ENCODE measurements at places on chromosomes 12 and 14.
A peak's percentile ranks its signal among the peaks of the same experiment; 100 is the strongest.

DNA sequence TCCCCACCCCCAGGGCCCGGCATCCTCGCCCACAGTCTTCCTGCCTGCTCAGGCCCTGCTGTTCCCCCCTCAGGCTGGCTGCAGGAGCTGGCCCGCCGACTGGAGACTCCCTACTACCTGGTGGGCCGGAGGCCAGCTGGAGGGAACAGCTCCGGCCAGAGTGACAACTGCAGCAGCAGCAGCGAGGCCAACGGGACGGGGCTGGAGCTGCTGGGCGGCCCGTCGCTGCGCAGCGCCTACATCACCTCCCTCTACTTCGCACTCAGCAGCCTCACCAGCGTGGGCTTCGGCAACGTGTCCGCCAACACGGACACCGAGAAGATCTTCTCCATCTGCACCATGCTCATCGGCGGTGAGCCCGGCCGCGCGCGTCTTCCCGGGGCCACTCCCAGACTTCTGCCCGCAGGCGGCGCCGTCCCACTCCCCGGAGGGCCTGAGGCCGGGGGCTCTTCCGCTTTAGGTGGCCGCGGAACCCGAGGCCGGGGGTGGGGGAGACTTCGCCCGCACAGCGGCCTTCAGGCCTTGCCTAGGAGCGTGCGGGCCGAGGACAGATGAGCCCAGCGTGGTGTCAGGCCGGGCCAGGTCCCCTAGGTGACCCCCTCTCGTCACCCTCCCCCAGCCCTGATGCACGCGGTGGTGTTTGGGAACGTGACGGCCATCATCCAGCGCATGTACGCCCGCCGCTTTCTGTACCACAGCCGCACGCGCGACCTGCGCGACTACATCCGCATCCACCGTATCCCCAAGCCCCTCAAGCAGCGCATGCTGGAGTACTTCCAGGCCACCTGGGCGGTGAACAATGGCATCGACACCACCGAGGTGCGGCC lies 10.2 kb downstream of the KCNH3 start:
- DNase-seq: peak; percentile 21

DNA sequence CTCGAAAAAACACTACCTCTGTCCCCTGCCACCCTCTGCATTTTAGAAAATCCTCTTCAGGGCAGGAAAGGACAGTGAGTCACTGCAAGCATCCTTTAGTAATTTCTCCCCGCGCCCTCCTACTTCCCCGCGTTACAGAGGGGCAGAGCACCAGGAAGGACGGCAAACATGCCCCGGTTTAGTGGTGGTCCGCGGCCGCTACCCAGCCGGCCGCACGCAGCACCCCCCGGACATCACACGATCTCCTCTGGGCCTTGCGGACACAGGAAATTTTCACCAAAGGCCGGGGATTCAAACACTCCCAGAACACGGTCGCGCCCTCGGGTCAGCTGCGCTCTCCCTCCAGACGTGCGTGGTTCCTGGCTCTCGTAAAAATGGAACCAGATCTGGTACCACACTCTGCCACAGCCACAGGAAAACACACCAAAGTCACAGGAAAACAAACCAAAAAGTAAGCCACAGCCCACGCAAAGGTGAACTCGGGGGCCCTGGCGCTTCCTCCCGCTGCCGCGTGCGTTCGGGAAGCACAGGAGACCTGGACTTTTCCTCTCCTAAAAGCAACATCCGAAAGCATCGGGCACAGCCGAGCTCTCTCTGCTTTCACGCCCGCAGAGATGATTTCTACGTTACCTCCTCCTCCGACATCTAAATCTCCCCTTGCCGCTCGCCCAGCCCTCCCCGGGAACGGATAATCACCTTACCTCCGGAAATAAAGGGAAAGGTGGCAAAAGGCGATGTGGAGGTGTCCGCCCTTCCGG lies 839 bp downstream of the SLC38A1 start:
- peak; percentile 60 for DNase-seq

DNA sequence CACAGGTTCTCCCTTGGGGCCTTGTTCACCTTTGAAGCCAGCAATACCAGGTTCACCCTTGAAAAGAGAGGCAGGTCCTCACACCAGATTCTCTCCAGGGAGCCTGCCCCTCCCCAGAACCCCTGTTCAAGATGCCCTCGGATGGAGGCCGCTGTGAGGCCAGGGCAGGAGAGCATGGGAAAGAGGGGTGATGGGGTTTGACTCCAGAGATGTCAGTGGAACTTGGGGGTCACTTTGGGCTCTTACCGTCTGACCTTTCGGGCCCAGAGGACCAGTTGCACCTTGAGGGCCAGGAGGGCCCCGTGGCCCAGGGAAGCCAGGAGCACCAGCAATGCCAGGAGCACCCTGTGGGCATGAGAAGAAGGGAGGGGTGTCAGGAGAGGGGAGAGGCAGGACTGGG lies 17.4 kb downstream of the COL2A1 start:
- DNase-seq: no peak

DNA sequence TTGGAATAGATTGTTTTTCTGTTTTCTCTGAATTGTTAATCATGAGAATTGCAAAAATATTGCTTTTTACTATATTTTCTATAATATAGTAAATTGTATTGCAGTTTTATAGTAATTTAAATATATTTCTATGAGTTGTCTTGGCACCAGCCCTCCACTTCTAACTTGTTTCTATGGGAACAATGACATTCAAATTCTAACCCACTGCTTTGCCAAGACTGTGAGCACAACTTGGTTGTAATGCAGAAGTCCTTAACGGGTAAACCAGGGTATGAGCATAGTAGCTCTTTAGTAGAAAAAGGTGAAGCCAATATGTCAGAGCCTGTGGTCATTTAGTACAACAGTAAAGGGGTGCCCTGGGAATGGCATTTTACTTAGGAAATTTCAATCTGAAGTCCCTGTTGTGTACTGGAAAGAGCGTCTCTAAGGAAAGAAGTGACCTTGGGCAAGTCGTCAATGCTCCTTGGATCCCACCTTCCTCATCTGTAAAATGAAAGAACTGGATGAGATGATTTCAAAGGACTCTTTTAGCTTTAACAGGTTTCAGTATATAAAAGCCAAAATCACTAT lies 283.3 kb downstream of the ATP23 start:
- no peak for DNase-seq

DNA sequence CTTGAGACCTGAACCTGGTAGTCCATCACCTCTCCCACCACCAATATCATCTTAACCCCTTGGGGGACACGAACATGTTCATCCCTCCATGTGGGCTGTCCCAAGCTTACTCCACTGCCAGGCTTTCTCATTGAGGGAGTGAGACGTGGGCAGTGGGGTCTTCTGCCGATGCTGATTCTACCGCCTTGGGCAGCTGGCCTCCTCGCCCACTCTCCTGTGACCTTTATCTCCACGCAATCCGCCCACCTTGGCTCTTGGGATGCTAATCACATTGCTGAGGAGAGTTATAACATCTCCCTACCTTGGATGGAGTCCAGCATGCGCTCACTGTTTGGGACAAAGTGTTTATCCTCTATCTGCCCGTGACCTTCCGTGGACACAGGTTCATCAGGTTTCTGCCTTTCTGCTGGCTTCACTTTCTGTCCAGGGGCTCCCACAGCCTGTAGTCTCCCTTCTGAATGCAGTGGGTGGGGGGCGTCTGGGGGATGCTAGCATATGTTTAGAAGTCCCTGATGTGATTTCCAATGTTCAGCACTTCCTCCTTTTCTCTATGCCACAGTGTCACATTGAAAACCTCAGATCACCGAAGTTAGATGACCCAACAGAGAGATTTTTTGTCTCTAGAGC lies 53.2 kb upstream of the ESRRB start:
- no peak for DNase-seq

GRCh38 chr12:125305231-125305630 lies 240.0 kb downstream of the AACS start:
- no peak for DNase-seq

- no peak for DNase-seq
Observed at GRCh38 chr12:40117818-40118217, 11.9 kb upstream of the SLC2A13 start.

DNA sequence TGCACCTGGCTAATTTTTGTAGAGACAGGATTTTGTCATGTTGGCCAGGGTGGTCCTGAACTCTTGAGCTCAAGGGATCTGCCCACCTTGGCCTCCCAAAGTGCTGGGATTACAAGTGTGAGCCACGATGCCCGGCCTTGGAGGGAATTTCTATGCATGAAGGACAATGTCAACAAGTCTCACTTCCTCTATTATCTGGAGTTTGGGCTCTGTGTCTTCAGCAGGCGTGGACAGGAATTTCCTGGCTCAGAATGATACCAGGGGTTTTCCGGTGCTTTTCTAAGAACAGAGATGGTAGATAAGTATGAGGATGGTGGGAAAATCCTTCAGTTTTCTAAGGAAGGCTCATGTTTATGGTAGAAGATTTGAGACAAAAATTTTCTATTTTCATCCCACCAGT lies 75.0 kb upstream of the CCDC60 start:
- DNase-seq: no peak

DNA sequence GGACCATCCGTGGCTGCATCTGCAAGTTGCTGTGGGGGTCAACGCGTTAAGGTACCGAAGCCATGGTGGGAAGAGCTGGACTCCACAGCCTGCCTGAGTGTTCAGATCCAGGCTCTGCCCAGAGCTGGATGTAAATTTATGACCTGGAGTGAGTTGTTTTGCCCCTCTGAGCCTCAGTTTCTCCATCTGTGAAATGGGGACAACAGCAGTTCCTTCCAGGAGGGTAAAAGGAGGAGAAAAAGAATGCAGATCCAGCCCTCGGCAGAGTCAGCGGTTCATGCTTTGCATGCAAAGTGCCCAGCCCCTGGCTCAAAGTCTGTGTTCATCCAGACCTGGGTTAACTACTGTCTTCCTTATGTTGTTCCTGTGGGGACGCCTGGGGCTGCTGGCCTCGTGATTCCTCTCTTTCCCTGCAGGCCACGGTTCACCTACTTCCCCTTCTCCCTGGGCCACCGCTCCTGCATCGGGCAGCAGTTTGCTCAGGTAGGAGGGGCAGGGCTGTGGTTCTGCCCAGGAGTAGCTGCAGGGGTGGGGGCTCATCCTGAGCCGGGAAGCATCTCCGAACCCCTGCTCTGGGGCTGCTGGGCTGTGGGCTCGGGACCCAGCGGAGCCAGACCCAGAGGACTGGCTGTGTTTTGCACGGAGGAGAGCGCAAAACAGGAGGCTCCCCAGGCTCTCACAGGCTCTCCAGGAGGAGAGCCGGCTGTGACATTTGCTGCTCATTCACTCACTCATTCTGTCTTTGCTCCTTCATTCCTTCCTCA lies 41.9 kb downstream of the CYP46A1 start:
- DNase-seq: no peak

DNA sequence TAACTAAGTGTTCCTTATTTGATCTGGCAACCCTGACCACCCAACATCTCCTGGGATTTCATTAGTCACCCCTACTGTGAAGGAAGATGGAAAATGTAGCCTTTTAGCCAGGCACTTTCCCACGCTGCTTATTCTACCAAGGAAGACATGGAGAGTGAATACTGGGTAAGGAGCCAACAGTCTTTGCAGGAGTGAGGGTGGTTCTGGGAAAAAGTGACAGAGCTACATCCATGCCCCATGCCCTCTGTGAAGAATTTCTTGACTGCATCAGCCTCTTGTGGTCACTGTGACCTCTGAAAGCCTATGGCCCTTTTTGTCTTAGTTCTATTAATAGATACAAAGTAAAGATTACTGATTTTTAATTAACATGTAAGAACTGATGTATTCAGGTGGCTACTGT lies 196.0 kb upstream of the EEA1 start:
- peak; percentile 51 for DNase-seq

- peak; percentile 44 for DNase-seq
Observed at GRCh38 chr14:51507511-51507905, 144.2 kb upstream of the FRMD6 start.

DNA sequence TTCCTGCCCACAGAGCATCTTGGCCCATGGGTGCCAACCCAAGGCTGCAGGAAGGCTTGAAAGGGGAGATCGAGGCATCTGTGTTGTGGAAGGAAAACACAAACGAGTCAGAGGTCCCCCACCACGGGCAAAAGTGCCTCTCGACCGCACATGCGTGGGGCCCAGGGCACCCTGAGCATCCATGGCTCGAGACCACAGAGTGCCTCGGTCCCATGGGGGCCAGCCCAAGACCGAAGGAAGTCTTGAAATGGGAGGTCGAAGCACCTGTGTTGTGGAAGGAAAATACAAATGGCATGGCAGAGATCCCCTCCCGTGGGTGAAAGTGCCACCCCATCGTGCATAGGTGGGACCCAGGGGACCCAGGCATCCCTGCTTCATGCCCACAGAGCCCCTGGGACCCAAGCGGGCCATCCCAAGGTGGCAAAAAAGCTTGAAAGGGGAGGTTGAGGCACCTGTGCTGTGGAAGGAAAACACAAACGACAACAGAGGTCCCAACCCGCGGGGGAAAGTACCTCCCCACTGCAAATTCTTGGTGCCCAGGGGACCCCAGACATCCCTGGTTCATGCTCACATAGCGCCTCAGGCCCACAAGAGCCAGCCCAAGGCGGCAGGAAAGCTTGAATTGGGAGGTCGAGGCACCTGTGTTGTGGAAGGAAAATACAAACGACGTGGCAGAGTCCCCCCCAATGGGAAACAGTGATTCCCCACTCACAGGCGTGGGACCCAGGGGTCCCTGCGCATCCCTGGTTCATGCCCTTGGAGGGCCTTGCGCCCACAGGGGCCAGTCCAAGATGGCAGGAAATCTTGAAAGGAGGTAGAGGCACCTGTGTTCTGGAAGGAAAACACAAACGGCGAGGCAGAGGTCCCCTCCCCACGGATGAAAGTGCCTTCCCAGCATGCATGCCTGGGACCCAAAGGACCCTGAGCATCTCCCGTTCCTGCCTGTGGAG lies 373.0 kb downstream of the ALG10 start:
- DNase-seq: no peak

DNA sequence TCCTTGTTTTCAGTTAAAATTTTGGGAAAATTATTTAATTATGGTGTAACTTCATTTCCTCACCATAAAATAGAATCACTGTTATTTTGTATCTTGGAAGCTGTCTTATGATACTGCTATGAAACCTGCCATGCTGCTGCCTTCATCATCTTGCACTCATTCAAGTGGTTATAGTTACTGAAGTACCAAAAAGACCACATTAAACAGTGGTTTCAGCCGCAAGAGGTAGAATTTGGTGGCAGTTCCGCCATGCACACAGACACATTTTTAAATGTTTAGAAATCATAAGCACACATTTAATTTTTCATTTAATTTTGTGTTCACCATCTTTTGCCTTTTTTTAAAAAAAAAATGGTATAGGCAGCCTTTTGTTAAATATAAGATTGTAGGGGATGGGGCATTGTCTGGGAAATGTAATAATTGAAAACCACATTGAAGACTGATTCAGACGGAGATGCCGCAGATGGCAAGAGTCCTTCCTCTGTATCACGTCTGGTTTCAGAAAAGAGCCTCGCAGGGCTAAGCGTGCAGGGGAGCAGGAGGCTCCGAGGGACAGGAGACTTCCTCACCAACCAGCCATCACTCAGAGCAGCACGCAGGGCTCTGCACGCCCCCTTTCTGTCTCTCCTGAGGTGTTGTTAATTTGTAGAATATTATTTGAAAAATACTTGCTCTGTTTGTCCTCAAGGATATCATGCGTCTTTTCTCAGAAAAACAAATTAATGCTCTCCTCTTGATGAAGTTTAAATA lies 115.2 kb upstream of the PELI2 start:
- no peak for DNase-seq

- DNase-seq: no peak
Observed at GRCh38 chr12:129404556-129404955, 499.3 kb downstream of the TMEM132D start.

- DNase-seq: no peak
Observed at GRCh38 chr12:49626836-49627235, 3.5 kb downstream of the PRPF40B start.
